Cerebellar nuclear complex (tissue), 1 donor: ENCODE measurements at places on chromosomes 12 and 14.
A peak's percentile ranks its signal among the peaks of the same experiment; 100 is the strongest.

- no peak for DNase-seq
These were observed 1402.4 kb upstream of the FLRT2 start for GRCh38 chr14:84127495-84127894.

DNA sequence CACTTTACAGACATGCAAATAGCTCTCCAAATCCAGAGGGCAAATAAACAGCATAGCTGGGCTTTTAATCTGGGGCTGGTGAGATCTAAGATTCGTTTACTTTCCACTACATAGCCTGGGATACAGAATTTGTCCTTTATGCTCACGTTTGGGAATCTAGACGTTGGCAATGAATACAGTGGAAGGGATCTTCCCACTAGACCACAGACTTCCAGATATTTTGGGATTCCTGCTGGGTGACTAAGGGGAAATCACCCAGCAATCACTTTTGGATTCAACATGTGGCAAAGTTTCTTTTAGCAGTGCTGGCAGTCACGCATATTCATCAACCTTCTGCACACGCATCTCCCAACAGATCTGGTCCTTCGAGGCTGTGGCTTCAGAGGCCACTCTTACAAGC is 23.5 kb downstream of the APPL2 start:
- no peak for DNase-seq

DNA sequence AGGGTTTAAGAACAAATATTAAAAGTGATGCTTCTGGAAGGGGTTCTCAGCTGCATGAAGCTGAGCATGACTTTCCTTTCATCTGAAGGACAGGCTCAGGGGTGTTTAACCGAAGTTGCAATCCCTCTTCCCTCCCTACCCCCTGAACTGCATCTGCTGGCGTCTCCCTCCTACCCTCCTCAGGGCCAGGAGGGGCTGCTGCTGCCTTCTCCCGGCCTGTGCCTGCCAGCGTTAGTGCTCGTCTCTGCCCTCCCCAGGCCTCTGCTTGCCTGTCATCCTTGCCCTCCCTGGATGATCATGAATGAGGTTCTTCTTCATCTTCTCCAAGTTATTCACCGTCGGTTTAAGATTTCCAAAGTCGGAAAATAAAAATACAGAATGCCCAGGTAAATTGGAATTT is 12.2 kb downstream of the SMOC1 start:
- no peak for DNase-seq

GRCh38 chr14:64233531-64234190 is 60.5 kb downstream of the ESR2 start:
- no peak for DNase-seq

DNA sequence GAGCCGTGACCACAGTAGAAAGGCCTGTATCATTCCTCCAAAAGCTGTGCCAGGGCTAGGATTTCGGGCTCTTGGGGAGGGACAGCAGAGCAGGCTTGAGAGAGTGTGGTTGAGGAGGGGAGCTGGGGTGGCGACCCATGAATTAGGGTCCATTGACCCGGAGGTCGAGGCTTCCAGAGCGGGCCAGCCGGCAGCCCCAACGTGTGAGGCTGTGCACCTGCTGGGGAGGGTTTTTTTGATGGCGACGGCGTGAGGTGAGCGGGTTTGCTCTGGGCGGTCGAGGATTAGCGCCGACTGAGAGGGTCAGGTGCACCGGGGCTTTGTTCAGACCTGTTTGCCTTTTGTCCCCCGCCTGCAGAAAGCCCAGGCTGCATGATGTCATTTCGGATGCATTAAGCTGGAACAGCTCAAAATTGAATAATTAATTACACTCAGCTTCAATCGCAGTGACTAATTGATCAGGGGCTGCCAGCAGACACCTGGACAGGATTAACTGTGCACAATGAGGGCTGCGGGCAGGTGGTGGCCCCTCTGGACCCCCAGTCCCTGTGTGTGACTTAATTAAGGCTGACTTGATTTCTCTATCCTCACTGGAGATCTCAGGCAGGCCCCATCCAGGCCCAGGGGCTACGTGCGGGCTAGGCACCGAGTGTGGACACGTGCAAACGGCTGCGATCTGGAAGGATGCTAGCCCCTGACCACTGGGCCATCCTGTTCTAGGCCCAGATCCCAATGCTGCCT is 42.1 kb upstream of the MEG3 start:
- no peak for DNase-seq

DNA sequence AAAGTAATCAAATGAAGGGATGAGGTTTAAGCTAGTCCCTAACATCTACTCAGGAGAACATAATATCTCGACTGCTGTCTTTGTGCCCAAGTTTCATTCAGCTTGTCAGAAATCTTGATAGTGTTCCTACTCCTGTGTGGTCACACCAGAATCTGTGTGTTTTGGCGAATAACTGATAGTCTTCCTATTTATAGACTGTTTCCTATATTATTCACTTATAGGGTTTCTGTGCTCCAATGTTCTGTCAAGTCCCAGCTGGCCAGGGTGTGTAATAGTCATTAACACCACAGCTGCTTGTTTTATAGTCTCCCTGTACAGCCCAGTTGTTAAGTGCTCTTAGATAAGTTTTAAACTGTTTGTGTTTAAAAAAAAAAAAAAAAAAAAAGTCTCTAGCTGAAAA is 45.9 kb downstream of the GPR135 start:
- no peak for DNase-seq

GRCh38 chr14:59739794-59740193 is 130.8 kb downstream of the RTN1 start:
- DNase-seq: no peak

- DNase-seq: no peak
These were observed 13.5 kb downstream of the OR5AU1 start for GRCh38 chr14:21142357-21142756.

DNA sequence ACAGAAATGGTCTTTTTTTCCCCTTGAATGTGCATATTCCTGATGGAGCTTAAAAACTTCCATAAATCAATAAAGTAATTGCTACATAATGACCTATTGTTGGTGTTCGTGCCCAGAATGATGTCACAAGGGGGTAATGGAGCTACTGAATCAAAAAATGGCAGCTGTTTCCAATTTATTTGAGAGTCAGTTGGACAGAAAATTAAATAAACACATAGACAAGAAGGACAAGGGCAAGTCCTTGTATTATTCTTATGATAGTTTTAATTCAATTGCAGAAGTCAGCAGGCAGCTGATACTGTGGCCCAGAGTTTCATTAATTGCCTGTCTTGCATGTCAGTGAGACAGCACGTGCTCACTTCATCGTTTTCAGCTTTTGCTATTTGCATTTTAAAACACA is 473.5 kb downstream of the ETNK1 start:
- DNase-seq: no peak

GRCh38 chr12:31872831-31873604 is 86.2 kb upstream of the RESF1 start:
- DNase-seq: peak; percentile 56

DNA sequence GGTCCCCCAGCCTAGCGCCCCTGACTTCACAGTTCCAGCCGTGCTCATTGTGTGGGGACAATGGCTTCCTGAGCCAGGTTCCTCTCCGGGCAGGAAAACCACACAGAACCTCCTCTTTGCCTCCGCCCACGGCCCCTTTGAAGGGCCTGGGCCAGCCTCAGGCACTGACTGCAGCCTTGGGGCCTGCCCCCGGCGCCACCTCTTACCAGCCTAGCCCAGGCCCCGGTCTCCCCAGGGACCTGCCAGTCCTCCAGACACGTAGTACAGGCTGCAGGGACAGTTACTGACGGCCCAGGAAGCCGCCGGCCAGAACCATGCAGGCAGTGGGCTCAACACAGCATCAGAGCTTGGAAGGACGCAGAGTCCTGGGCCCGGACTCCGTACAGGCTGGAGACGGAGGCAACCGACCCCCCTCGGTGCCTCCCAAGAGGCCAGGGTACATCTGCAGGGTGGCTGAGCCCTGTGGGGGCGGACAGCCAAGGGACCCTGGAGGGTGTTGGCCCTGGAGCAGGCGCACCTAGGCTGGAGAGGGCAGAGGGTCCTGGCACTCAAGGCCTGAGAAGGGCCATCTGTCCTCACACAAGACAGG is 20.9 kb upstream of the NUDT14 start:
- DNase-seq: no peak

DNA sequence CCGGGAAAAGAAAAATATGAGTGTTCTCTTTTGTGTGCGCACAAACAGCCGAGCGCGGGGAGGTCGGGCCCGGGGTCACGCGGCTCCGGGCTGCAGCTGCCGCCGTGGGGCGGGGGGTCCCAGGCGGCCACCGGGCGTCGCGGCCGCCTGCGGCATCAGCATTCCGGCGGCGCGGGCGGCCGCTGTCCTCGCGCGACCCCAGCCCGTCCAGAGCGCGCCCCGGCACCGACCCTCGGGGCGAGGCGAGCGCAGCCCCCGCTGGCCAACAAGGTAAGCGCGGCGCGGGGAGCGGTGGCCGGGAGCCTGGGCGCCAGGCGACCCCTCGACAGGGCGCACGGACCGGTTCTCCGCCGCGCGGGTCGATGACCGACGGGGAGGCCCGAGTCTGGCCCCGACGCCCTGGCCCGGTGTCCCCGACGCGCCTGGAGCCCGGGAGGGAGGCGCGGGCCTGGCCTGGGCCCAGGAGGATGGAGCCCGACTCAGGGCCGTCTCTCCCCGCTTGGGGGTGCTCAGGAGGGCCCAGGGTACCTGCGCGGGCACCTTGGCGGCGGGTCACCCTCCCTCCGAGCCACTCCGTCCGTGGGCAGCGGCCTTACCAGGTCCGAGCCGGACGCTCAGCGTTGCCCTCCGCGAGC is 103.9 kb upstream of the DIO3 start:
- no peak for DNase-seq

- no peak for DNase-seq
These were observed 29.4 kb downstream of the CCER1 start for GRCh38 chr12:90925562-90925961.

DNA sequence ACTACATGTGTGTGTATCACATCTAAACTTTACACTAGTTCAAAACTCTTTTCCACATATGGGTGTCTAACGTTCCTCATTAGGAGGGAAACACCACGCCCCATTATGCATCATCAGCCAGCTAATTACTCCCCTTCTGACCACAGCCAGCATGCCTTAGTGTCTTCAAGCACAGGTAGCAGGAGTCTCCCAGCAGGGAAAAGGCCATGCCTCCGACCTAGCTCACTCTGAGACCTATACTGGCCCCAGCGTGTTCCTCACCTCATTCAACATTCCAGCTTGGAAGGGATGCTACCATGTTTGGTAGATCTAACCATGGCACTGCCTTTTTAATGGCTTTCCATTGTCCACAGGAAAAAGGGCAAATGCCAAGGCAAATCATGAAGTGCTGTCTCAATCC is 66.1 kb upstream of the PRB2 start:
- DNase-seq: no peak

GRCh38 chr14:100622224-100622623 is 35.0 kb upstream of the BEGAIN start:
- DNase-seq: no peak

DNA sequence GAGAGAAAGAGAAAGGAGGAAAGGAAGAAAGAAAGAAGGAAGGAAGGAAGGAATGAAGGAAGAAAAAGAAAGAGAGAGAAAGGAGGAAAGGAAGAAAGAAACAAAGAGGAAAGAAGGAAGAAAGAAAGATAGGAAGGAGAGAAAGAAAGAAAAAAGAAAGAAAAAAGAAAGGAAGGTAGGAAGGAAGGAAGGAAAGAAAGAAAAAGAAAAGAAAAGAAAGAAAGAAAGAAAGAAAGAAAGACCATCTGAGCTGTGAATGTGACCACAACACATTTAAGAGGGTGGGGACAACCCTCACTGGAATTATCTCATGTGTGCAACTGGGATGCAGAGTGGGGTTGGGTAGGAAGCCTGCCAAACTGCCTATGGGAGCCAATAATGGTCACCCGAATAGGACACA is 36.0 kb upstream of the BATF start:
- DNase-seq: no peak
